Dermis lymphatic vessel endothelial cell (primary cell): ENCODE measurements at places on chromosomes 12 and 14. TPM values are rescaled to one million over a fixed set of nuclear protein-coding genes. Genes with fewer than 3 reads are reported as not detected.

The KRT75 gene
- not detected in 2 replicates for total RNA-seq

The POTEM gene
- total RNA-seq = not detected in 2 replicates

The NOXRED1 gene
- total RNA-seq = 0.11 and 0.17 TPM in 2 replicates

The DAO gene
- total RNA-seq = not detected in 2 replicates

The FOXG1 gene
- total RNA-seq = not detected in 2 replicates

The HNF1A gene
- not detected in 2 replicates for total RNA-seq

The LPAR5 gene
- total RNA-seq = under 0.01 TPM in 1 of 2 replicates, not detected in the other

The MED13L gene
- total RNA-seq = 58.4 and 61.4 TPM in 2 replicates

The CMA1 gene
- total RNA-seq = not detected in 2 replicates

The SERPINA10 gene
- total RNA-seq = not detected in 2 replicates

The CLEC2D gene
- total RNA-seq = 2.2 and 2.6 TPM in 2 replicates

The CPNE6 gene
- total RNA-seq = not detected in 2 replicates

The DTX1 gene
- 1.5 and 2.9 TPM in 2 replicates for total RNA-seq

The RSRC2 gene
- total RNA-seq = 28.8 and 40.3 TPM in 2 replicates
